ENCODE measurements at places on chromosomes 3 and 15.
A peak's percentile ranks its signal among the peaks of the same experiment; 100 is the strongest.

DNA sequence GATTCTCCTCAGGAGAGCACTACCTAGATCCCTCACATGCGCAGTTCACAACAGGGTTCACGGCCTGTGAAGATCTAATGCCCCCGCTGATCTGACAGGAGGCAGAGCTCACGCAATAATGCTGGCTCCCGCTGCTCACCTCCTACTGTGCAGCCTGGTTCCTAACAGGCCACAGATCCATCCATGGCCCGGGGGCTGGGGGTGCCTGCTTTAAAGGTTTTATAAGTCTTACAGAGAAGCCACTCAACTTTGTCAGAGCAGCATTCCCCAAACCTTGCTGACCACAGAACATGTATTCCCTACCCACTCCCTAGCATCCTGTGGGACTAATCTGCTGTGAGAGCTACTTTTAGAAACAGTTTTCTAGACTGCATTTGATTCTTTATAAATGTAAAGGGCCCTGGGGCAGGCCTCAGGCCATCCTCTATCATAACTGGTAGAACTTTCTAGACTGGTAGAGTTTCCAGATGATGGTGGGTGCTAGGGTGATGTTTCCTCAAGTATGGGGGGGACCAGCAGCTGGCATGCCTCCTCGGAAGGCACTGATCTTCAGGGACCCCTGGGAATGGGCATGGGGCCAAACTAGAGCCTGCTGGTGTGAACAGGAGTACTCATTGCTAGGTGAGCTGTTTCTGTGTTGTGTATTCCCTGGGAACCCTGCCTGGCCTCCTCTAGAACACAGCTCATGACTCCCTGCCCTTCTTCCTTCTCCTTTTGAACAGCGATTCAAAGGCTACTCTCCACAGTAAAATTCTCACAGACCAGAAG, 25.7 kb upstream of the RAD18 start:
- DNase-seq = no peak

- no peak for DNase-seq
Observed at GRCh38 chr3:167251678-167252077, 128.4 kb downstream of the ZBBX start.

DNA sequence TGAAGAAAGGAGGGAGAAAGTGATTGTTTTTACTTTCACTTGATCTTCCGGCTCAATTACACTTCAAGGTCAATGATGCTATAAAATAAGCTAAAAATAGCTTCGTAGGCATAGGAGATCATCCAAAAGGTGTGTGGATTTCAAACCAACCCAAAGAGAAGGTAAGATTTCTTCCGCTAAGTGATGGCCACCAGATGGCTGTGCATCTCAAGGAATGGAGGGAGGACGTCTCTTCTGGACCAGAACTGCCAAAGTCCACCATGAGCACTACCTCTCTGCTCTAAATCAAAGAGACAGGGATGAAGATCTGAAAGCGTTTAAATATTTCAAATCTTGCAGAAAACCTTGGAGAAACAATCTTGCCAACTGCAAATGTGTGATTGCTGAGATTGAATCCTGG, 199.1 kb upstream of the ZPLD1 start:
- no peak for DNase-seq

GRCh38 chr3:79810581-79810980, 42.8 kb upstream of the ROBO1 start:
- DNase-seq = no peak

- no peak for DNase-seq
Observed at GRCh38 chr3:73746623-73747022, 121.9 kb upstream of the PDZRN3 start.

- no peak for DNase-seq
Observed at GRCh38 chr15:39110336-39110735, 470.5 kb upstream of the THBS1 start.

GRCh38 chr3:62817678-62818077, 57.5 kb downstream of the CADPS start:
- DNase-seq = no peak

- peak; percentile 32 for DNase-seq
Observed at GRCh38 chr3:142866841-142867631, 21.8 kb downstream of the PCOLCE2 start.

GRCh38 chr3:119738741-119739140, 35.9 kb downstream of the CFAP91 start:
- no peak for DNase-seq

GRCh38 chr3:109944836-109945235, 607.5 kb upstream of the DPPA4 start:
- DNase-seq = no peak

DNA sequence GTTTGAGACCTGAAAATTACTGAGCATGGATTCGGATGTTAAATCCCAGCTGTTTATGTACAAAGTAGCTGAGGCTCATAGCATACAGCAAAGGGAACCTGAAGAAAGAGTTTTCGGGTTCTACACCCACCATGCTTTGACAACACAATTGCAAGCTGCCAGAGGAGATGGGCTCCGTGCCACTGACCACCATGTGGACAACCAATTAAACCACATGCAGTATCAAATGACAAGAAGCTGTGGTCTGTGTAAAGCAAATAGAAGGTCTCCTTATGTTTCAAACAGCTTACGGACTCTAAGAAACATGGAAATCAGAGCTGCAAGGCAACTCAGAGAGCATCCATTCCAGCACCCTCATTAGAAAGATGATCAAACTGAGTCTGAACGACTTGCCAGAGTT, 12.9 kb downstream of the GABRB3 start:
- DNase-seq = no peak

DNA sequence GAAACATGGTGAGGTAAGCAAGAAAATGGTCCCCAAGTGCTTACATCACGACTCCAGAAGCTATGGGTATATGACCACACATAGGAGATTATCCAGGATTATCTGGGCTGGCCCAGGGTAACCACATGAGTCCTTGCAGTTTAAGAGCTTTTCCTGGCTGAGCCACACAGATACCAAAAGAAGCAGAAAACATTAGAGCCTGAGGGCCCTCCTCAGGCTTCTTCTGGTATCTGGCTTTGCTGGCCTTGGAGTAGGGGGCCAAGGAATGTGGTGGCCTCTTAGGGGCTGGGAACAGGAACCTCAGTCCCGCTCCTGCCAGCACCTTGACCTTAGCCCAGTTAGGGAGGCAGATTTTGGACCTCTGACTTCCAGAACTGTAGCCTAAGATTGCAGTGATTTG, 259.1 kb downstream of the KCNMB2 start:
- no peak for DNase-seq

DNA sequence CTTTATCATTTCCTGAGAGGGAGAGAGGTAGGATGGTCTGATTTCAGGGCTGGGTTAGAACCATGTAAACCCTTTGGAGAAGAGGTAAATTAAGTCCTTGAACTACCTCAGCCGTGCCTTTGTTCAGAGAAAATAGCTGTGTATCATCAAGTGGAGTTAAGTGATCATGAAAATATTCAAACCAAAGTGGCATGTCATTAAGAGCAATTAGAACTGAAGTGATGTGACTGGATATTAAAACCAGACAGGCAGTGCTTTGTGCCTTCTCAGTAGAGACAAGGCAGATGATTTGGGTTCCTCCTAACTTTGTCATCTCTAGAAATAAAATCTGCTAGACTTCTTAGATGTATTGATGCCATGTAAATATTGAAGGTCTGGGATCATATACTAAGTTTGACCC, 171.5 kb downstream of the IL5RA start:
- no peak for DNase-seq

GRCh38 chr3:58291671-58292338, 14.2 kb upstream of the RPP14 start:
- no peak for DNase-seq

GRCh38 chr3:177608443-177608842, 411.2 kb upstream of the TBL1XR1 start:
- no peak for DNase-seq

GRCh38 chr15:101608201-101608600, 44.0 kb downstream of the TM2D3 start:
- DNase-seq = no peak

GRCh38 chr3:63497641-63498040, 154.8 kb upstream of the SNTN start:
- DNase-seq = no peak

DNA sequence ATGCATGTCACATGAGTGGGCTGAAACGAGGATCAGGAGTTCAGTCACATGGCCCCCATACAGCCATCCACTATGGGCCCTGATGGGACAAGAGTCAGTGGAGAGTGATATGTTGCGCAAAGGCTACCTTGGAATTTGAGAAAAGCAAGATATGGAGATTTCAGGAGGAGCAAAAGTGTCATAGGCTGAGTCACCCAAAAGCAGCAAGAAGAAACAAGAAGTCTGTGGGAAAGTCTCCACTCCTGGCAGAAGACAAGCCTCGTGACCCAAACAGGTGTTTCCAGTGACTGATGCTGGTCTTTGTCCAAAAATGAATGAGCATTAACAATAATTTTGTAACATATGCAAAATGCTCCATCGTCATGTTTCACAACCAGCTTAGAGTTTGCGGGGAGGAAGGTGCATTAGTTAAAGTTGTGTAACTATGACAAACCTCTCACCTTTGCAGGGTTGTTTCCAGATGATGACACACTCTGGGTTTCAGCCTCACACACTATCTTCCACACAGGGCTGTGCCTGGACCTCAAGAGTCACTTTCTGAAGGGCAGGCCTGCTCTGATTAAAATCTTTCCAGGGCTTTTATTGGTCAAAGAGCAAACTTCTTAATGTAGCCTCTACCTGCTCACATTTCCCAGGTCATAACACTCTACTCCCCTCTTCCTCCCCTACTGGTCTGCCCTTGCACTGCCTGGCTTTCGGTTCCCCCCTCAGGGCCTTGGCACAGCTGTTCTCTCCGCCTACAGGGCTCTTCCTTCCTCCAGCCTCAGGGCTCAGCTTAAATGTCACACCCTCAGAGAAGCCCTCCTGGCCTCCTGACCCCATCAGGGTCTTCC, 3.9 kb upstream of the DNASE1L3 start:
- no peak for DNase-seq

DNA sequence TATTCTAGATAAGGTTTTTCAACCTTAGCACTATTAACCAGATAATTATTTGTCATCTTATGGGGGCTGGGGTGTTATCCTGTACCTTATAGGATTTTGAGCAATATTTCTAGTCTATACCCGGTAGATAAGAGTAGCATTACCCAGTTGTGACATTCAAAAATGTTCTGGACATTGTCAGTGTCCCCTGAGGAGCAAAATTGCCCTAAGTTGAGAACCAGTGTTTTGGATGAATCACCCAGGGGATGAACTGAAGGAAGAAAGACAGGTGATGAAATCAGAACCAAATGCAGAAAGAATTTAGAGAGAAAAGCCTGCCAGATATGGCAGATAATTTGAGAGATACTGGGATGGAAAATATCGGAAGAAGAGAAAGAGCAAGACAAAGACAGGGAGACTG, 58.2 kb downstream of the KCNH8 start:
- no peak for DNase-seq

DNA sequence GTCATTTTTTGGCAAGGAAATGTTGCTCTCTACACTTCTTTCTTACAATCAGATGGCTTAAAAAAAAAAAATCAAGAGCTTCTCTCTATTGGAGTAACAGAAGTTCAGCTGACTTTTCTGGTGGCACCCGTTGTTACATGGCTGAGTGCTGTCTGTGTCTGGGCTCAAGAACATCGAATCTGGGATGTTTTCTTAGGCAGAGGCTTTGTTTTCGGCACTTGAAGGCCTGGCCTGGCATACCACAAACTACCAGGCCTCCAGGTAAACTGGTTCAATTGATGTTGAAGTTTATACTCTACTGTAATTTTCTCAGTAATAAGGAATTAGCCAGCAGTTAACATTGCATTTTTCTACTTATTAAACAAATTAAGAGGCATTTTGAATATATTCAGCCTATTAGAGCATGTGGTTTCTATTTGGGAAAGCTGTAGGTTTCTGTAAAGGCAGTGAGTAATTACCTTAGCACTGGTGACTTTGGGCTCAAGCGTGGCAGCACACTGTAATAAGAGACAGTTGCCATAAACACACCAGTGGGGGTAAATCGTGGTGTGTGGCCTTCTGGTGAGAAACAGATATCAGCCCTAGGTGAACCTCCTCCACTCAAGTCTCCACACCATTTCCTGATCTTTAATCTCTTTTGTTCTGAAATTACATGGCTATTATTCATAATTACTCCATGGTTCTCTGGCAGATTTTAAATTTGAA, 544.7 kb downstream of the MECOM start:
- no peak for DNase-seq

GRCh38 chr3:126773783-126774182, 69.7 kb downstream of the CHCHD6 start:
- DNase-seq = no peak

- no peak for DNase-seq
Observed at GRCh38 chr15:77104155-77104554, 33.2 kb upstream of the TSPAN3 start.

- no peak for DNase-seq
Observed at GRCh38 chr15:26294059-26294689, 431.0 kb upstream of the ATP10A start.

DNA sequence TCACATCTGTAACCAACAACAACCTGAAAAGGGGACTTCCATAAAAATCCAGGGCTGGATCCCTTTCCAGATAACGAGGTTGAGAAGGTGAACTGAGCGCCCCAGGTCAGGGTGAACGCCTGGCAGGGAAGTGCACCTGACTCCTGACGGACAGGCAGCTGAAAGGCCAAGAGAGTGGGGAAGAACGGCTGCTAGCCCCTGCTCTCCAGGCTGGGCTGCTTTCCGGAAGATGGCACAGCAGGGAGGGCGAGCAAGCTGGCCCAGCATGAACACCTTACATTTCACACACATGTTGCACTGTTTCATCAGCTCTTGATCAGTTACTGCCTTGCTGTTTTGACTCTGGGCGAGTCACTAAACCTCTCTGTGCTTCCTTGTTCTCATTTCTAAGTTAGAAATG, 127.2 kb upstream of the IQSEC1 start:
- DNase-seq = no peak

- DNase-seq = no peak
Observed at GRCh38 chr3:191774485-191774884, 313.5 kb downstream of the PYDC2 start.

DNA sequence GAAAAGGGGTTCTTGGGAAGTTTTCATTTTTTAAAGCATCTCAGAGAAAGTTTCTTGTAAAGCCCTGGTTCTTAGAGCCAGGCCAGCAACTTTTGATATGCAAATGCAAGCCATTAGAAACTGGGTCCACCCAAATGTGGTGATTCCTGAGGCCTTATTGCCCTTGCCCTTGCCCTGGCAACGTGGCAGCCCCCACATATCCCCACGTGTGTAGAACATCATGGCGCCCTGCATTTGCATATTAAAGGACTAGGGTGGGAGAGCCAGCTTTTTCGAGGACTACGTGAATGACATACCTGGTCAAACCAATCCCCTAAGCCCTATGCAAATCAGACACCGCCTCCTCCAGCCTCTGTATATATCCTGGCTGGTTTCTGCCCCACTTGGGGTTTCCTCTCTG, 314.9 kb upstream of the NECTIN3 start:
- DNase-seq = no peak

DNA sequence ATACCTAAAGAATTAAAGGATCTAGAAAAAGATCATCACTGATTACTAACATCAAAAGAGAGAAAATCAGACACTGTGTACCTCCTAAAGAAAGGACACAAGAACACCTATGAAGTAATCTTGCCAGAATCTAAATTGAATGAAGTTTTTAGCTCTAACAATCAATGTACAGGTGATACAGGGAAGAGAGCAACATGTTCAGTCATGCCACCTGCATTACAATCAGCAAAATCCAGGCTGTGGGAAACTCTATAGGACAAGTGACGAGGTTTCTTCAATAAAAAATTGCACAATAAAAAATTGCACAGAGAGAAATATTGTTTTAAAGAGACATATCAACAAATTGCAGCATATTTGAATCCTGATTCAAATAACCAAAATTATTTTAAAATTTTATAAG, 93.3 kb downstream of the SEMA5B start:
- no peak for DNase-seq

- DNase-seq = no peak
Observed at GRCh38 chr15:59543721-59544547, 67.6 kb upstream of the GCNT3 start.

Measured in progenitor cell of endocrine pancreas (in vitro differentiated cells).